Retinal pigment epithelial cell (primary cell): ENCODE measurements at places on chromosomes 1 and 21.
A peak's percentile ranks its signal among the peaks of the same experiment; 100 is the strongest.

DNA sequence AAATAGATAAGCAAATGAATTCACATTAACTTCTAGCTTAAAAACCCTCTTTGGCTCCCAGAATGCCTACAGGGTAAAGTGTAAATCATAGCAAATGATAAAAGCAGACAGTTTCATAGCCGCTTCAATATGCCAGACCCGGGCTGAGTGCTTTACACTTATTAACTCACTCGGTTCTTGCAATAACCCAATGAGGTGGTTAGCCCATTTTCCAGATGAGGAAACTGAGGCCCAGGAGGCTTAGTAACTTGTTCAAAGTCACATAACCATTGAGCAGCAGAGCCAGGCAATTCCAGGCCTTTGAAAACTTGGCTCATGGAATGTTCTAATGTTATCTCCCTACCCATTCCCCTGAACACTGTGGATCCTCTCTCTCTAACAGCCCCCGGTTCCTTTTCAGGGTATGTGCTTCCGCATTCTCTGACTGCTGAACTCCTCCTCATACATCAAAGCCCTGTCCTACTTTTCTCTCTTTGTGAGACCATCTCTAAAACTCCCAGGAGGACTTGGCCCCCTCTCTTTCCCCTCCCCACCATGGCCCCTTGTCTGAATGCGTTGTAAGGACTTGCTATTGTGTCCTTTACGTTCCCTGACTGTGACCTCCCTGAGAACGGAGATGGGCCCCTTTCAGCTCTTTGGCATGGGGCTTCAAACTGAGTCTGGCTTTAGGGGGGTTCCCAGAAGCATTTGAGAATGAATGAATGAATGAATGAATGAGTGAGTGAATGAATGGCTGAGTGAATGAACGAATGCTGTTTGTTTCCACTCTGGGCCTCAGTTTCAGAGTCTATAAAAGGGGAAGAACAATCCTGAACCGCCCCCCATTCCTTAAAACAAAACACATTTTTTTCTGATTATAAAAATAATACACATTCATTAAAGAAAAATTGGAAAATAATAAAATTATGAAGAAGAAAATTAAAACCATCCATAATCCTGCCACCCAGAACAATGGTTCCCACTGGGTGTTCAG is 15.6 kb upstream of the RUNX3 start:
- no peak for DNase-seq

- peak; percentile 39 for DNase-seq
Measured at GRCh38 chr1:245585252-245585959, 430.6 kb downstream of the KIF26B start.

DNA sequence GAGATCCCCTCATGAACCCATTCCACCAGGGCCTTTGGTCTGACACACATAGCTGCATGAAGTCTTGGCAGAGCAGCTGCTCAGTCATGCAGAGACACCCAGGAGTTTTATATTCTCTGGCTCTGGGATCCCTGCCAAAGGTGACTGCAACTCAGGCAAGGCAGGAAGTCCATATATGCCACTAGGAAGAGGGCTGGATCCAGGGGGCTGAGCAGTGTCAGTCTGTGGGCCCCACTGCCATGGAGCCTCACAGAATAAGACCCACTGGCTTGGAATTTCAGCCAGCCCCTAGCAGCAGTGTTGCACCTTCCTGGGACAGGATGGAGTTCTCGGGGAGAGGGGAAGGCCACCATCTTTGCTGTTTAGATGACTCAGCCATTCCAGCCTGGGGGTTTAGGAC is 199.7 kb downstream of the TBX15 start:
- no peak for DNase-seq

DNA sequence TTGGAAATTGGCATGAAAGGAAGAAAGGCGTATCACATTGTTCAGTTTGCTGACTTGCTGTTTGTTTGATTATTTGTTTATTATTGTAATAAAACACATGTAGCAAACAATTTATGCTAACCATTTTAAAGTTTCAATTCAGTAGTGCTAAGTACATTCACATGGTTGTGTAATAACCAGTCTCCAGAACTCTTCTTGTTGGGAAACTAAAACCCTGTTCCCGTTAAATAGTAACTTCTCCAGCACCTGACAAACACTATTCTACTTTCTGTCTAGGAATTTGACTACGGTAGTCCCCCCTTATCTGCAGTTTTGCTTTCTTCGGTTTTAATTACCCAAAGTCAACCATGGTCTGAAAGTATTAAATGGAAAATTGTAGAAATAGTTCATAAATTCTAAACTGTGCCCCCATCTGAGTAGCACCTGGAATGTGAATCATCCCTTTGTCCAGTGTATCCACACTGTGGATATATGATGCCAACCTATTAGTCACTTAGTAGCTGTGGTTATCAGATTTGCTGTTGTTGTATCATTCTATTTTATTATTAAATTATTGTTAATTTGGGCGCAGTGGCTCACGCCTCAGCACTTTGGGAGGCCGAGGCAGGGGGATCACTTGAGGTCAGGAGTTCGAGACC is 5.5 kb downstream of the MORC3 start:
- no peak for DNase-seq

DNA sequence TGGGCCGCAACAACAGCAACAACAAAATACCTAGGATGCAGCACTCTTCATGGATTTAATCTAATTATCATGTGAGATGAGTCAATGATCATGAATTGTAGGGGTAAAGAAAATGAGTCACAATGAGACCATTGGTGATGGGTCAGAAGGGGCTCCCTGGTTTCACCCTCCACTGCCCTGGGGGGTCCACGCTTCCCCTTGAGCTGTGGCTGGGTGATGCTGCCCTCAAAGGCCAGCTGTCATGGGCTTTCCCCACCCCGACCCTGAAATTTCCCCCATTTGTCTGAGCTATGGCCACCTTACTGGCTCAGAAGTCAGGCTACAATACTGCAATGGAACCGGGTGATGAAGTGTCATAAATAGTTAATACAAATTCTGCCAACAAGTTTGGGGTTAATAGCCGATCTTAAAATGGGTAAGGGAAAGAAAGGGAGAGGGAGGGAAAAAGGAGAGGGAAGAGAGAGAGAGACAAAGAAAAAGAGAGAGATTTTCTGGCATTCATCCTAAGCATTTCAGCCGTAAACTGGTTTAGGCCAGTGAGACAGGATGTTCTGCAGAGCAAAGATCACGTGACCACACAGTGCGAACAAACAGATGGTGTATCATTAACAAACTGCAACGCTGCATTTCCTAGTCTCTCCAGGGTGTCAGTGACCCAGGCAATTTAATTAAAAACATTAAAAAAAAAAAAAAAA is 143.4 kb upstream of the ERRFI1 start:
- DNase-seq: peak; percentile 50

DNA sequence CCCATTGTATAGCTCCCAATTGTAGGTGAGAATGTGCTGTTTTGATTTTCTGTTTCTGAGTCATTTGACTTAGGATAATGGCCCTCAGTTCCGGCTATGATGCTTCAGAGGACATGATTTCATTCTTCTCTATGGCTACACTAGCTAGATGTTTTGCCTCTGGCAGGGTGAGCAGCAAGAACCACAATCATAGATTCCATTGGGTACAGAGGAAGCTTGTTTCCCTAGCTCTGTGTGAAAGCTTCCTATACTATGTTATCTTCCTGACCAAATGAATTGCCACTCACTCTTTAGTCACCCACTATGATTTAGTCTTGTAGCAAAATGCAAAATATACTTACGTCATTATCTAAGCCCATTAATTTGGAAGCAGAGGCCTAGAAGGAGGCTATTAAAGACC is 616.3 kb downstream of the PLA2G4A start:
- DNase-seq: no peak

GRCh38 chr1:62054188-62054587 is 140.5 kb upstream of the L1TD1 start:
- no peak for DNase-seq

- DNase-seq: no peak
Measured at GRCh38 chr1:78839704-78840277, 166.7 kb downstream of the ADGRL4 start.

GRCh38 chr1:246108278-246108925 is 398.7 kb downstream of the SMYD3 start:
- no peak for DNase-seq

- no peak for DNase-seq
Measured at GRCh38 chr1:68228851-68229250, 3.5 kb downstream of the WLS start.

GRCh38 chr21:41877901-41878830 is 978 bp downstream of the PRDM15 start:
- no peak for DNase-seq

- no peak for DNase-seq
Measured at GRCh38 chr1:85128316-85128715, 72.5 kb downstream of the SYDE2 start.

DNA sequence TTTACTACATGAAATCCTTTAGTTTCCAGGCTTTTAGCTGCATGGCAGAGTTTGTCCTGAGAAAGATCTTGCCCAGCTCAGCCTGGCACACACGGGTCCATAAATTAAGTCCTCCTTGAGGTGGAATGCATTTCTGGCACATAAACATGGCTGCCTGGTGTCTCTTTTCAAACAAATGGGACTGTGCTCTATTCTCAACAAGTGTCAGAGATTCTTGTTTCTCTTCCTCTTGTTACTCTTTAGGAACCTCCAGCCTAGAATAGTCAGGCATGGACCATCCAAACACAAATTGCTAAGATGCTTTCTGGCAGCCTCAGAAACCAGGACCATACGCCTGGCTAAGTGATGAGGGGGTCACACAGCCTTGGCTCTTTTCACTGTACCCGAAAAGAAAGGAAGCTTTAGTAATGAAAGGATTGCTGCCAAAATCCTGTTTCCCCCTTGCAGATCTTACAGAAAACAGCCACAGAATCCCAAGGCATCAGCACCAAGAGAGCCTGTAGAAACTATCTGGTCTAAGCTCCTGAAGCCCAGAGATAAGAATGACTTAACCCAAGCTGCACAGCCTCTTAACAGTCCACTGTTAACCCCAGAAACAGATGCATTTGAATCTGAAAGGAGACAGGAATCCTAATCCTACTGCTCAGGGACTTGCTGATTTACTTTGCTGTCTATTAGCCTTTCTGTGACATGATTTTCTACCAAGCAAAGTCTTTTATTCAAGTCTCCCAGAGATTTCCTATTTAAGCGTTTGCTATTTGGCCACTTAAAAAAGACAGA is 31.9 kb upstream of the NRDC start:
- DNase-seq: no peak

DNA sequence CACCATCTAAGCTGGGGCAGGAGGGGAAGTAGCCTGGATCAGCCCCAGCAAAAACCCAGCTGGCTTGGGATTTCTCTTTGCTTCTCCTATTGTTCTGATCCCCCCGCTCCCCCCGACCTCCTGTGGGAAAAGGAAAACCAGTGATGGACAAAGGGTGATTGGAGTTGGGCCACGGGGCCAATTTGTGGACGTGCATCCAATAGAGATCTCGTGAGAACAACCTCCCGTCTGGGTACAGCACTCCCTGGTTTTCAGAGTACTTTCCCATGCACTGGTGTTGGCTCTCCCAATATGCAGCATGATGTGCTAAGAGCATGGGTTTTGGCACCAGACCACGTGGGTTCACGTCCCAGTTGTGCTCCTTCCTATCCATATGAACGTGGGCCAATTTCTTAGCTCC is 9.0 kb downstream of the BLACAT1 start:
- no peak for DNase-seq

GRCh38 chr1:99964806-99965205 is 5.0 kb upstream of the SLC35A3 start:
- no peak for DNase-seq

- DNase-seq: no peak
Measured at GRCh38 chr1:81435175-81435574, 365.6 kb upstream of the ADGRL2 start.

DNA sequence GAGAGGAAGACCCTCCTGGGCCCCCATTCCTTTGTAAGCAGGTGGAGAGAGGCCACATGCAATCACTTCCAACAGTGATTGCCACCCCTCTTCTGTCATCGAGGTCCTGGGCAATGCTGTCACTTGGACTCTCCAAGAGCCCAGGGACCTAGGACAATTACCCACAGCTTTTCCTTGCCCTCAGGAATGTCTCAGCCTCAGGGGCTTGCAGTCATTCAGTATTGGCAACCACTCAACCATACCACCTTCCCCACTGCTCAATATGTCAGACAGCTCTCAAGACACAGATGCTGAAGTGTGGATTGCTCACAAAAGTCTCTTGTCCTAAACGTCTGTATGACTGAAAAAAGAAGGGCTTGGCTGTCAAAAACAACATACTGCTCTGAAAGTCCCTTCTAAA is 87.8 kb downstream of the PTPN14 start:
- DNase-seq: no peak

GRCh38 chr1:158115126-158115525 is 65.6 kb upstream of the CD1D start:
- DNase-seq: no peak

DNA sequence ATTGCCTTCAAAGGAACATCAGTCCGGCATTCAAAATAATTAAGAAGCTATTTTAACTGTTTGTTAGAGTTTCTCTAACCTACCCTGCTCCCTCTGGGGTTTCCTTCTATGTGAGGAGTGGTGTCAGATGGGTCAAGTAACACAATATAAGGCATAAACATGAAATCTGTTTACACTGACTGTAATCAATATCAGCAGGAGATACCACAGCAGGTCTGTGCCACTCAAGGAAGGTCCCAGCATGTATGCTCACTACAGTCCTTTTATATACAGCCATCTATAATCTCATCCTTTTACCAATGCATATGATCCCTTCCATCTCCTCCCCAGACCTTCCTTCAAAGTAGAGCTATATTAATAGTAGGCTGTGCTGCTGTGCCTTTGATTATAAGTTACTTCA is 25.4 kb downstream of the EEIG2 start:
- no peak for DNase-seq

GRCh38 chr1:180643693-180644092 is 11.9 kb downstream of the XPR1 start:
- peak; percentile 40 for DNase-seq

DNA sequence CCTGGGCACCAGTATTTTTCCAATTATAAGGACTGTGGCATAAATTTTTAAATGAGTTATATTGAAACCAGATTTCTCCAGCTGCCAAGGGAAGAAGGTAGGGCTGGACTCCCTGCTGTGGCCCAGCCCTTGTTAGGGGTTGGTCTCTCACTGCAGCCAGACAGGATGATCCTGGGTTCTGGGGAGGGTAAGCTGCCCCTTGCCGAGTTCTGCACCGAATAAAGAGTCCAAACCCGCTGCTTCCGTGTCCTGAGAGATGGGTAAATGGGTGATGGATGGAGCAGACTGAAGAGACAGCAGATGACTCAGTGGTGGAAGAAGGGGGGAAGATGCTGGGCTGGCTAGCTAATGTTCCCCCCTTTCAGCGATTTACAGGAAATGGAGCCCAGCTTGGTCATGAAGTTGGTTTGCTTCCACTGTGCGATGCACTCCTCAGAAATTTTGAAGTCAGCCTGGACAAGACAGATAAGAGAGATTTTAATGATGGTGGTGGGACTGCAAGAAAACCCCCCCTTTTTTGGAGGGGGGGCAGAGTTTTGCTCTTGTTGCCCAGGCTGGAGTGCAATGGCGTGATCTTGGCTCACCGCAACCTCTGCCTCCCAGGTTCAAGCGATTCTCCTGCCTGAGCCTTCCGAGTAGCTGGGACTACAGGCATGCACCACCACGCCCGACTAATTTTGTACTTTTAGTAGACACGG is 41.4 kb downstream of the YARS1 start:
- no peak for DNase-seq

- no peak for DNase-seq
Measured at GRCh38 chr1:228190778-228191177, 17.1 kb upstream of the OBSCN start.

GRCh38 chr1:61184040-61184713 is 101.8 kb downstream of the NFIA start:
- DNase-seq: peak; percentile 77

- no peak for DNase-seq
Measured at GRCh38 chr1:158002022-158002630, 8.7 kb downstream of the KIRREL1 start.

GRCh38 chr1:12158357-12159092 is 8.3 kb upstream of the TNFRSF1B start:
- DNase-seq: no peak

- no peak for DNase-seq
Measured at GRCh38 chr21:35593000-35593502, 467.3 kb downstream of the SETD4 start.
